ENCODE measurements at places on chromosomes 7 and 10.
A peak's percentile ranks its signal among the peaks of the same experiment; 100 is the strongest.

GRCh38 chr7:28318101-28318762, 94.1 kb upstream of the CREB5 start:
- no peak for DNase-seq

DNA sequence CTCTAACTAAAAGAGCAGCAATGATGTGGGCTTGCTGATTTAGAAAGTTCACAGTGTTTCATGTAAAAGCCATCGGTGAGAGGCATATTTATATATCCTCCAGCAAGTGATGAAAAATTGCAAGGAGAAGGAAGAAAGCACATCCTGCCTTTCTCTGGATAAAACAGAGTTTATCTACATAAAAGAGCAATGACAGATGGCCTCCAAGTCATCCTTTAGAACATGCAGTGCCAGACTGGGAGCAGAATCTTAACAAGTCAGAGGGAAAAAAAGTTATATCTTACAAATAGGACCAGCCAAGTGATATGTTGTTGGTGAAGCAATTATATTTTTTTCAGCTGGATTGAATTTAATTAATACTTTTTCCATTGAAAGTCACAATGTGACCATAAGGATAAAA, 253.8 kb upstream of the MGMT start:
- DNase-seq = no peak

DNA sequence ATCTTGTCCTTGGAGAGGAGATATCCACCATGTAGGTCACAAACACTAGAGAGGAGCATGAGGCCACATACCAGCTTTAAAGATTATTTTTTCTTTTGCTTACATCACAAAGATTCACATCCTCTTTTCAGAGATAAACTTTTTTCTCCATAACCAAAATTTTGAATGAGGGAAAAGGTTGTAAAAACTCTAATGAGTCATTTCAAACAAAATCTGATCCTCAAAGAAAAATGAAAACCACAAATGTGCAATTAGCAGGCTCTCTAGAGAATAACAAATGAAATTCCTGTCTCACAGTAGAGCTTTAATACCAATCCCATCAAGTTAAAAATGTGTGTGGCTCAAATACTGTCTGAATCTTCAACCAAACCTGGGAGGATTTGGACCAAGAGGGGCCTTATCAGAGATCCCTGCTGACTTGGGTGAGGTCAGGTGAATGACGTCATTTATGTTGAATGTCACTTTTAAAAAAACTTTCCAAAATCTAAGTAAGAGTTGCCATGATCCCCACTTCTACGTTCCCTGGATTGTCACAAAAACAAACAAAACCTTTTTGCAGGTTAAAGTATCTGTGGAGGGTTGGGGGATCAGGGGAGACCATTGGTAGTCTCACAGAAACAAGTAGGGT, 261.5 kb upstream of the NPSR1 start:
- DNase-seq = no peak

DNA sequence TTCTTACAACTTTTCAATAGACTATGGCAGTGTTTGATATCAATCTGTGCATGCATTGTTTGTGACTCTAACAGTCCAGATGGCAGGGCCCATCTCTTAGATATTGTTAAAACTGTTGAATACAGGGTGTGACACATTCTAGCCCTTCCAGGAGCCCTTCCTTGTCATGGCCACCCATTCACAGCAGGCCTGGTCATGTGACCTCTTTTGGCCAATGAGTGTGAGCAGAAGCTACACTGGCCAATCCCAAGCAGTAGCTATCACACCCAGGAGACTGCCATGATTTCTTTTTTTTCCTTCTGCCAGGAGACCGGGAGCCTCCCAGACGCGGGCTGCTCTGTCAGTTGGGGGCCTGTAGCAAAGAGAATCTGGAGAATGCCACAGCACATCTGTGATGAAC, 655.4 kb upstream of the MKI67 start:
- DNase-seq = no peak

- DNase-seq = no peak
Measured at GRCh38 chr10:24513155-24513554, 210.5 kb downstream of the ARHGAP21 start.

DNA sequence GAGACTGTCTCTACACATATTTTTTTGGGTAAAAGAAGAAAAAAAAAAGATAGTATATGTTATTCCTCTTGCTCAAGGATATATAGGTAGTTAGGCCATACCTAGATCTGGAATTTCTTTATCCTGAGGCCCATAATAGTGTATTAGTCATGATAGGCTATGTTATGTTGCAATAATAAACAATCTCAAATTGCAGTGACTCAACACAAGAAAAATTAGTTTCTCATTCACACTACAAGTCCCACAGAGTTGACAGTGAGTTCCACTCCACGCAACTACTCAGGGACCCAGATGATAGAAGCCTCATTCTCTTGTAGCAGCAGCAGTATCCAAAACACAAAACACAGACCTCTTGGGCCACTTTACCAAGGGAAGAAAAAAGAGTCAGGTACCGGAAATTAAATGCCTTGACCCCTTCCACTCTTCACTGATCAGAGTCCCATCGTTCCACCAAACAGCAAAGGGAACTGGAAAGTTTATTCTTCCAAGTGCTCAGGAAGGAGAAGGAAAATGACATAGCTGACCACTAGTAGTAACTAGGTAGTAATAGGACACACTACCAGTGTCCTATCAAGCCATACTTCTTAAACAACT, 7.4 kb upstream of the C10orf67 start:
- DNase-seq = no peak

DNA sequence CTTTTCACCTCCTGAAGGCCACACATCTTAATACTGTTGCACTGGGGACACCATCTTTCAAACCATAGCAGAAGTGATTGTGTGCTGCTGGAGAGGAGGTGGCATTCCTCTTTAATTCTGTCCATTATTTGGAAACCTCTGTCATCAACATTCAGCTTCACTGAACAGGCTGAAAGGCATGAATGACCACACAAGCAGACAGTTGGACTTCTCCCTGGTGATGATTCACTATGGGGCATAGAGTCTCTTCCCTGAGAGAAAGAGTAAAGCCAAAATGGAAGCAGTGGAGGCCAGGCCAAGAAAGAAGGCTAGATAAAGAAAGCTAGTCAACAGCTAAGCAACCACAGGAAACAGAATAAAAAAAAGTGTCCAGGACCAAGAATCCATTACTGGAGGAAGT, 113.1 kb upstream of the VSTM2A start:
- DNase-seq = no peak

GRCh38 chr10:23422003-23422411, 16.9 kb upstream of the OTUD1 start:
- no peak for DNase-seq

DNA sequence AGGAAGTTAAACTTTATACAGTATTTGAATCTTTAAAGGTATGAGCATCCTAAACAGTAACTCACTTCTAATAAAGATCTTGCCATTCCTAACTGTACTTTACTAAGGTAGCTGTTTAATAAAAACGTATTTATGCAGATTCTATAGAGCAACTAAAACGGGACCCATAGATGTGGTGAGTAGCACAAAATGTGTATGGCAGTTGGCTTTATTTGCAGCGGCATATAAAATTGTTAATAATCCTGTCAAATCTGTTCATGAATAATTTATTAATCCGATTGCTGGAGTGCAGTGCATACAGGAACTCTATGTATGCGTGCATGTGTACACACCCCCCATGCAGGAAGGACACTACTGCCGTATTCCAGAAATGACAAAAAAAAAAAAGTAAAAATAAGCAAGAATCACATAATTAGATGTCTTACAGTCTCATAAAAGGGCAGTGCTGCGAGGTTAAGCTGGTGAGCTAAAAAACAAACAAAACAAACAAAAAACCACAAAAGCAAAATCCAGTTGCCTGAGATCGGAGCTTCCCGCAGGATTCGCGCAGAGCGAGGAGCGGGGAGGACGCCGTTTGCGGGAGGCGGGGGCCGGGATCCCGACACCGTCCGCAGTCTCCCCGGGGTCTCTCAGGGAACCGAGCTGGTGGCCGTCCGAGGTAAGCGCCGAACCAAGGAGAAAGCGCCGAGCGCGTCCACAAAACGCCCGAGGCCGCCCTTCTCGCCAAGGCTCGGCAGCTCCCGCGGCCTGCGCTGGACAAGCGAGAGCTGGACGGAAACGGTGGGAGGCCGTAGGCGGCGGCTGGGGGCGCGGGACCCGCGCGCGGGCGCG, 518 bp upstream of the COMMD3 start:
- DNase-seq = peak; percentile 45

DNA sequence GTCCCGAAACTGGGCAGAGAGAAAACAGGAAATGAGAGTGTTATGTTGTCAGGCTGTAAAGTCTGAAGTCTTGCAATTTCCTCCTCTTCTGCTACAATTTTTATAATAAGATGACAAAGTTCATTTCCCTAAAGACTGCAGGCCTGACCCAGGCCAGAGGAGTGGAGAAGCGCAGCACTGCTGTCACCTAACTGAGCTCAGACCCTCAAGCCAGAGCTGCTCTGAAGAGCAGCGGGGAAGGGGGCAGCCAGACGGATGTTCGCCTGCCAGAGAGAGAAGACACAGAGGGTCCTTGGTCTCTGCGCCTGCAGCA, 12.6 kb upstream of the AOAH start:
- peak; percentile 30 for DNase-seq

DNA sequence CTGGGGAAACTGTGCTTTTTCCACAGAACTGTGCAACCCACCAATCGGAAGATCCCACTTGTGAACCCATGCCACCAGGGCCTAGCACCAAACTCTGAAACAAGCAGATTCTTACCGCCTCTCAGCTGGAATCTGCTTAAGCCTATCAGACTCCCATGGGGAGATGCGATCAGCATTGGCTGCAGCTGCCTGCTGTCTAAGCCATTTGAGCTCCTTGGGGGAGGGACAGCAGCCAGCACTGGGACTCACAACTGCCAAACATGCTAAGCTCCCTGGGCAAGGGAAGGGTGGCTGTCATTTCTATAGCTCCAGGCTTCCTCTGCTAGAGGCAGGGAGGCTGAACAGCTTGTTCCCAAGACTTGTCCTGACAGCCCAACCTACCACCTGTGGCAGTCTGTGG, 283.8 kb downstream of the CDK14 start:
- DNase-seq = no peak

- DNase-seq = no peak
Measured at GRCh38 chr7:100374601-100375000, 1.3 kb downstream of the PILRA start.
